ENCODE measurements at places on chromosomes 2 and 18. TPM values are rescaled to one million over a fixed set of nuclear protein-coding genes. Genes with fewer than 3 reads are reported as not detected.

CPLX4 gene
- not detected for polyA plus RNA-seq

KCTD1 gene
- not detected for polyA plus RNA-seq

OR6B2 gene
- not detected for polyA plus RNA-seq

SCG2 gene
- polyA plus RNA-seq, result not detected

ARHGEF4 gene
- not detected for polyA plus RNA-seq

TMEM200C gene
- not detected for polyA plus RNA-seq

LRRC30 gene
- not detected for polyA plus RNA-seq

EIF2AK3 gene
- 2.0 TPM for polyA plus RNA-seq

METAP1D gene
- 0.41 TPM for polyA plus RNA-seq

UCN gene
- polyA plus RNA-seq, result 2.2 TPM

ATRAID gene
- polyA plus RNA-seq, result 298 TPM

AFF3 gene
- 4.1 TPM for polyA plus RNA-seq

SCN3A gene
- polyA plus RNA-seq, result 0.01 TPM

IFIH1 gene
- polyA plus RNA-seq, result 17.6 TPM

LYPD6B gene
- not detected for polyA plus RNA-seq

MREG gene
- polyA plus RNA-seq, result 0.14 TPM

SLC16A14 gene
- not detected for polyA plus RNA-seq

DUSP2 gene
- 275 TPM for polyA plus RNA-seq

TMEM247 gene
- not detected for polyA plus RNA-seq

MAL gene
- 0.48 TPM for polyA plus RNA-seq

AQP12B gene
- polyA plus RNA-seq, result not detected

GPR75 gene
- not detected for polyA plus RNA-seq

RMND5A gene
- polyA plus RNA-seq, result 18.9 TPM

CCDC74B gene
- not detected for polyA plus RNA-seq

SNTG2 gene
- not detected for polyA plus RNA-seq

IL1B gene
- 65.1 TPM for polyA plus RNA-seq

TCF23 gene
- not detected for polyA plus RNA-seq

GKN2 gene
- polyA plus RNA-seq, result not detected

RAX gene
- polyA plus RNA-seq, result not detected

IDH1 gene
- 115 TPM for polyA plus RNA-seq

EIF2AK2 gene
- 23.4 TPM for polyA plus RNA-seq

CCDC150 gene
- polyA plus RNA-seq, result not detected

ABCB11 gene
- polyA plus RNA-seq, result not detected

MRPS5 gene
- 30.9 TPM for polyA plus RNA-seq

UBXN4 gene
- polyA plus RNA-seq, result 16.2 TPM

POTEJ gene
- polyA plus RNA-seq, result not detected

C2orf81 gene
- 1.2 TPM for polyA plus RNA-seq

TNFRSF11A gene
- 0.67 TPM for polyA plus RNA-seq

MC5R gene
- polyA plus RNA-seq, result 0.12 TPM

PIK3C3 gene
- polyA plus RNA-seq, result 25.9 TPM

CAPN14 gene
- not detected for polyA plus RNA-seq

TUBB8B gene
- not detected for polyA plus RNA-seq

CCDC148 gene
- polyA plus RNA-seq, result not detected

POTEC gene
- not detected for polyA plus RNA-seq

PRKAG3 gene
- not detected for polyA plus RNA-seq

NGEF gene
- not detected for polyA plus RNA-seq

CYRIA gene
- 23.5 TPM for polyA plus RNA-seq

TRABD2A gene
- polyA plus RNA-seq, result 0.97 TPM

PTPN2 gene
- 108 TPM for polyA plus RNA-seq

CDH2 gene
- 0.32 TPM for polyA plus RNA-seq

NYAP2 gene
- polyA plus RNA-seq, result not detected

IL36A gene
- not detected for polyA plus RNA-seq

MSTN gene
- not detected for polyA plus RNA-seq

KCNG2 gene
- polyA plus RNA-seq, result 0.17 TPM
